ENCODE measurements at places on chromosomes 5 and 9.

DNA sequence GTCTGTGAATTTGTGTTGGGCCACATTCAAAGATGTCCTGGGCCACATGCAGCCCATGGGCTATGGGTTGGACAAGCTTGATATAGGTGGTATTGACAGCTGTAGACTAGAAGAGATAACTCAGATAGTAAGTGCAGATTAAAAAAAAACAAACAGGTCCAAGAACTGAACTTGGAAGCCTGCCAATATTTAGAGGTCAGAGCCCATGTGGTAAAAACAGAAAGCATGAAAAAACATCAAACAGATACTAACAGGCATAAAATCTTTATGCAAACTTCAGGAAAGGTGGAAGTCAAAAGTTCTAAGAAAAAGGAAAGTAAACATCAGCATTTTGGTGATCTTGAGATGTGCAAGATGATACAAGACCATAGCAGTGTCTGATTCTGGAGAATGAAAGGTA, 155.1 kb upstream of the NR4A3 start:
- DNase-seq, result no peak

GRCh38 chr9:18632632-18633403, 158.9 kb downstream of the ADAMTSL1 start:
- DNase-seq, result no peak

- no peak for DNase-seq
Measured at GRCh38 chr5:160044391-160044804, 35.5 kb downstream of the TTC1 start.

DNA sequence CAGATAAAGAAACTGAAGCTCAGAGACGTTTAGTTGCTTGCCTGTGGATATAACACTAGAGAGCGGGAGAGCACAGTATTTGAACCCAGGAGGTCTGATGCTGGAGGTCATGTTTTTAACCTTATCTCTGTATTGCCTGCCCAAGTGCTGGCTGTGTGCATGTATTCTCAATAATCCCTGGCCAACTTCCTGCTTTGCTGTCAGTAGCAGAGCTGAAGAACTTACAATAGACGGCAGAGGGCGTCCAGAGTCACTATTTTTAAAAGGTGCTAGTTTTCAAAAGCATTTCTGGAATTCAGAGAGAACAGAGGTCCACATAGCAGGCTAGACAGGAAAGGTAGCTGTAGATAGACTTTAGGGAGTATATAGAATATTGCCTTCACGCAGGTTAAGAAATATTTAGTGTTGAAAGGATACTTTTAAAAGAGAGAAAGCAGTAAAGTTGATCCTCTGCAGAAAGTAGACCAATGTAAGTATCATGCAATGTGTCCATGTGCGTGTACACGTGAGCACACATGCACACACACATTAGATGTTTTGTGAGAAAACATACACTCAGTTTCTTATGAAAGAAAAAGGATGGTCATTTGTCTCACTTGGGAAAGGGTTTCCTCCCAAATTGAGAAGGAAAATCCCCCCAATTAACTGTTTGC, 46.3 kb downstream of the PTCD2 start:
- DNase-seq, result no peak

DNA sequence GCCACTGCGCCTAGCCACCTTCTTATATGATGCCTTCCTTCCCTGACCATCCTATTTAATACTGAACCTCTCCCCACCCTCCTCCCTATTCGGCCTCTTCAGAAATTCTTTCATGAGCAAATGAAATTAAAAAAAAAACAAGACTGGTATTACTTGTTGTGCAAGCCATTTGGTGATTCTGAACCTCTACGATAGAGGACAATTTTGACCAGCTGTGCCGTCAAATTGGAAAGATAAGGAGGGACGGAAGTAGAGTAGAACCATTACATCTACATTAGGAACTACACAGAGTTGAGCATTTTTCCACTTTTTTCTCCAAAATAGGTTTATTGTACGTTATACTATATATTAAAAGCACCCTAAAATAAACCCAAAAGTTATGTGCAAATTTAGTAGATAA, 2.9 kb downstream of the DHX29 start:
- DNase-seq, result no peak

DNA sequence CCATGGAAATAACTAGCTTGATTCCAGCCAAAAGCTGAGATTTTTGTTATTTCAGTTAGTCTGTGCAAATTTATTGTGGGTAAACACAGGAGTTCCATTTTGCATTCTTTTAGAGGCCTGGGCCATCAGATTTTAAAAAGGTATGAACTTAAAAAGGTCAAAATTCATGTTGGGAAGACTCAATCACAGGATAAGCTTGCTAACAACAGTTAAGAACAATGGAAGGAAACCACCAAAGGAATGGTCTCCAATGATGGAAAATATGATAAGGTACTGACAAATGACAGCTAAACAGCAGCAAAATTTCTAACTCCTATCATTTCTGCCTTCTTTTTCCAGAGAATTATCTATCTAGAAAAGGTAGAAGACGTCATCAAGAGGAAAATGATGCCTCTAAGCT, 16.0 kb downstream of the ABITRAM start:
- DNase-seq, result no peak

All from stimulated activated CD4-positive, alpha-beta T cell treated with anti-CD3 and anti-CD28 coated beads, TNF-alpha, amount 100 ng/mL, for 1 hour (primary cell).